ENCODE measurements at places on chromosomes 2 and 18.

DNA sequence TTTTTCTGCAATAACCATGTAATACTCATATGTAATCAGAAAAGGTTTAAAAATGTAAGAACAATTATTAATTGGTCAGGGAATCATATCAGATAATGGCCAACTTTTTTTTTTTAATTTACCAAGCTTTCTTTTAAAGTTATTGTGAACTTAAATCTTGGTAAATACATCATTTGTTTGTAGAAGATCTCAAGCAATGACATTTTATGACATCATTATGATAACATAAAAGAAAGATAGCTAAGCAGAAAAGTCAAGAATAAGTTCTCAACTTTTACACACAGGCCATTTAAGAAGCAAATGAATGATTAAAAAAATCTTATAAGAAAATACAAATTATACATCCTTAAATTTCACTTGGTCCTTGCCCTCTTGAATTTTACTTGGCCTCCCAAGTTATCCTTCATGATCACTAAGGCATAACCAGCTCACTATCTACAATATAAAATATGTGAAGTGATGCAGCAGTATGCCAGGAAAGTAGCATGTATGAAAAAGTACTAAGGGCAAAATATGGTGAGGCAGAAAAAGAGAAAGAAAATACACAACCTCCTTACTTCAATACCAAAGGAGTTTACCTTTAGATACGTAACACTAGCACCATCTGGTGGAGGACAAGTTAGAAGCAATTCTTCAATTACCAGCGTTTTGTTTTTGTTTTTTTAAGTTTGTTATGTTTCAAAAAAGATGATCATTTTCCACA, 116.6 kb downstream of the SRBD1 start:
- no peak for DNase-seq

DNA sequence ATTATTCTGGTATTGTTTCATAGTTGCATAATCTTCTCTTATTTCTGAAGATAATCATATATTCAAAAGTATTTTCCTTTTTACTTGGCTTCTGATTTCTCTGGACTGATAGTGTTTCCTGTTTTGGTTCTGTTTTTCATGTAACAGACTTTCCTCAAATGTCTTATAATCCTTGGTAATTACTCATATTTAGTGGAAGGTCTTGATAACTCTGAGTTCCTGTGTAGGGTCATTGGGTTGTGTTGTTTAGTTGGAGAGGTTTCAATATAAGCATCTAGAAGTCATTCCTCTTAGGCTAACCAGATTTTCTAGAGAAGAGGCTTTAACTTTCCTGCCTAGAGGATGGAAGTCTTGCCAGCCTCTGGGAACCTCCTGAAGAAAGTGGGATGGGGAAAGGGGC, 23.8 kb downstream of the MFSD6 start:
- no peak for DNase-seq

DNA sequence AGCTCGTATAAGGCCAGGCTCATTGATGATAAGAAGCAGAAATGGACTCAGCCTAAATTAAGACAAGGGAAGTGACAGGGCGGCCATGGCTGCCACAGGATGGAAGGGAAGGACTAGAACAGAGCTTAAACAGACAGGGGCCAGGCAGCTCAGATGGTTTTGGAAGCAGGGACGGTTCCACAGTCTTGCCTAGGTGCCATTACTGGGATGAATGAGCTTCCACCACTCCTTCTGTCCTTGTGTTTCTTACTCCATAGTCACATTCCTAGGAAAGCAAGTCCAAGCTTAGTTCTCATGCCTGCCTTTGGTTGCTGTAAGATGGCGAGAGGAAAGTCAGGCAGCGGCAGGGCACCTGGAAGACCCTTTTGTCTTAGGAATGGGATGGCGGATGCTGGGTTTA, 11.9 kb downstream of the GNLY start:
- no peak for DNase-seq

GRCh38 chr2:128292599-128293425, 25.9 kb downstream of the HS6ST1 start:
- no peak for DNase-seq

DNA sequence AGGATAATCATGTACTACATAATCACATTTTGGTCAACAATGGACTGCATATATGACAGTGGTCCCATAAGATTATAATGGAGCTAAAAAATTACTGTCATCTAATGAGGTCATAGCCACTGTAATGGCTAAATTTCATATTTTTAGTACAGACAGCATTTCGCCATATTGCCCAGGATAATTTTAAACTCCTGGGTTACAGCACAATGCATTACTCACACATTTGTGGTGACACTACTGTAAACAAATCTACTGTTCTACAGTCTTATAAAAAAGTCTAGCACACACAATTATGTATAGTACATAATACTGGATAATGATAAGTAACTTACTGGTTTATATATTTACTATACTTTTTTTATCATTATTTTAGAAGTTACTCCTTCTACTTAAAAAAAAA, 12.8 kb downstream of the EIF2AK2 start:
- DNase-seq, result no peak

GRCh38 chr2:227402321-227402720, 14.6 kb upstream of the SCYGR1 start:
- no peak for DNase-seq

Measured in activated T-cell treated with anti-CD3 and anti-CD28 coated beads for 48 hours (primary cell).